Fibroblast of skin of right quadriceps (primary cell): ENCODE measurements at places on chromosomes 6 and 20.

GRCh38 chr6:16105854-16106253 is 23.0 kb upstream of the MYLIP start:
- DNase-seq = peak; percentile 73

- DNase-seq = no peak
Measured at GRCh38 chr6:118965371-118965770, 30.4 kb upstream of the MCM9 start.

GRCh38 chr6:43469947-43470346 is 7.4 kb upstream of the TJAP1 start:
- no peak for DNase-seq

GRCh38 chr20:32205110-32205842 is 2.3 kb downstream of the PLAGL2 start:
- peak; percentile 51 for DNase-seq

- no peak for DNase-seq
Measured at GRCh38 chr6:113989675-113990074, 18.7 kb upstream of the HDAC2 start.

- no peak for DNase-seq
Measured at GRCh38 chr20:56542489-56543030, 9.5 kb downstream of the FAM209B start.

DNA sequence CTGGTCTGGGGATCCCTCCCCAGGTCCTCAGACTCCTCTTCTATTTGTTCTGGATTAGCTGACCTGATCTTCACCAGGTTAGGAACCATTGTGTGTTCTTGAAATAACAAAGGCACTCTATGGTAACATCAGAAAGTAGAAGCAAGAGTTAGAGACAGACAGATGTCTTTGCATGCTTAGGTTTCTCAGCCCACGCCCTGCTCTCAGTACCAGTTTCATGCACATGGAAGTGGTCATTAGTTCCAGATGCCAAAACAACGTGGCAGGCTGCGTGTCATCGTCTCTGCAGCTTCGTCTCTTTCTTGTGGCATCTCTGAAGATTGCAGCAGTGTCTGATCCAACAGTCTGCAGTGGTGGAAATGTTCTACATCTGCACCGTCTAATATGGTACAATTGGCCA is 89.4 kb downstream of the PACRG start:
- peak; percentile 14 for DNase-seq

- DNase-seq = no peak
Measured at GRCh38 chr6:154650351-154650750, 82.9 kb upstream of the SCAF8 start.

DNA sequence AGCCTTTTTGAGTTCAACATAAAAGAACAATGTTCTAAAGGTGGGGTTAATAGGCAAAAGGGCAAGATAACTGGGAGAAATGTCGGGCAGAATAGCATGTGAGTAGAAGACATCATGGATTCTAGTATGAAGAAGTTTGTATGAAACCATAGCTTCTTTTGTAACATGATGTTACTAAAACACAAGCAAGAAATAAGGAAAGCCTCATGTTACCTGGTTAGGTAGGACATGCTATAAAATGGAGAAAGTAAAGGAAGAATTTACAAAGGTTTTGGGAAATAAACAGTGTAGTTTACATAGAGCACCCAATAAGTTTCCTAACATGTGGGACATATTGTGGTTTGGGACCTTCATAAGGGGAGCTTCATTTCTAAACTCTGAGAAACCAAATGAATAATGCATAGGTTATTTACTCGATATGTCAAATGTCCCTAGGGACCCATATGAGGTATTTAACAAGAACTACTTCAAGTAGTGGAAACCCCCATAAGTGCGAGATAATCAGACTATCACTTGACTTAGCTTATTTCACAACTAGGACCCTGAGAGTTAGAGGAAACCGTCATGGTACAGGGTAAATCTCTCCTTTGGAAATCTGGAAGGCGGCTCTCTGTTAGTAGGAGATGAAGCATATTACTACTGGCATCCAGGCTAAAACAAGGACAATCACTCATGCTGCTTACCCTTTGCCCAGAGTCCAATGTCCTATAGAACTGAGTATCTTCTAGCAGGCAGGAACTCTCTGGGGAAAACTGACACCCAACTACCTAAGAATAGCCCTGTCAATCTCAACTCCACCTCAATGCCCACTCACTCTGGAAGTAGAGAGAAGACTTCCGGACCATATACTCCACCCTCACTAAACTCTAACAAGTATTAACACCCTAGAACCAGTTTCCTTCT is 57.5 kb downstream of the ILRUN start:
- peak; percentile 47 for DNase-seq

DNA sequence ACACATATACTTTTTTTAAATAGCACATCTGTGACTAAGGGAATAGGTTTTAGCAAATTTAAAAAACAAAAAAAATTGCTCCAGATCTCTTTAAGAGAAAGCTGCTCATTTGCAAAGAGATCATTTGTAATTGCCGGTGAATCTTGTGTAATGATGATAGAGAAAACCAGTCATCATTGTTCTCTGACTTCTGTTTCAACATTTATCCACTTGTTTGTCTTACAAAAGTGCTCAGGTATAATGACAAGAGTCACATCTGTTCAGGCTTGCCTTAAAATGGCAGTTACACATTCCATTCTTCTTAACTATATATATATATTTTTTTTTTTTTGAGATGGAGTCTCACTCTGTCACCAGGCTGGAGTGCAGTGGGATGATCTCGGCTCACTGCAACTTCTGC is 165.2 kb downstream of the AIG1 start:
- DNase-seq = no peak

- DNase-seq = no peak
Measured at GRCh38 chr6:151901009-151901411, 93.5 kb downstream of the ESR1 start.

GRCh38 chr20:31515775-31516107 is 1.5 kb downstream of the HM13 start:
- DNase-seq = no peak

- DNase-seq = no peak
Measured at GRCh38 chr6:43810965-43811732, 41.1 kb downstream of the VEGFA start.

DNA sequence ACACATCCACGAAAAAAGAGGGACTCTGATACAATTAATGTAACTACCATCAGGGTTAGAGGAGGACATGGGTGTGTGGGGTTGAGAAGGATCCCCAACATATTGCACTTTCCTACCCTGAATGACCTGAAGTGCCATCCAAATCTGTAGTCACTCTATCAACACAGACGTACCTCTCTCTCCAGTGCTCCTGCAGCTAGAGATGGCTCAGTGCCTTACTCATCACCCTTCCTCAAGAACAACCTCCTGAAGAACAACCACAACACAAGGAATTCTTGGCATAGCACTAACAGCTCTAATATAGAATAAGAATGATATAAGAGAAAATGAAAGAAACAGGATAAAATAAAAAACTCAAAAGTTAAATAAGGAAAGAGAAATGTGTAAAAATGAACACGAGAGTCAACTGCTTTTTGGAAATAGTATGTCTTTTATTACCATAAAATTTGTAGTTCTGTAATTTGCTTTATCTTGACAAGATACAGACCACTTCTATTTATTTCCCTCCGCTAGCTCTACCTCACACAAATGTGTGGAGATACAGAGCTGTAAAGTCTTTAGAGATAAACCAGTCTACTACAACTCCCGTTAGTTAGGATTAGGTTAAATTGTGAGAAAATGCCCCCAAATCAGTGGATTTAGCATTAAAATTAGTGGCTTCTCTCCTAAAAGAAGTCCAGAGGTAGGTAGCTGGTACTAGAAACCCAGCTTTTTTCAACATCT is 63.9 kb downstream of the REV3L start:
- peak; percentile 69 for DNase-seq

DNA sequence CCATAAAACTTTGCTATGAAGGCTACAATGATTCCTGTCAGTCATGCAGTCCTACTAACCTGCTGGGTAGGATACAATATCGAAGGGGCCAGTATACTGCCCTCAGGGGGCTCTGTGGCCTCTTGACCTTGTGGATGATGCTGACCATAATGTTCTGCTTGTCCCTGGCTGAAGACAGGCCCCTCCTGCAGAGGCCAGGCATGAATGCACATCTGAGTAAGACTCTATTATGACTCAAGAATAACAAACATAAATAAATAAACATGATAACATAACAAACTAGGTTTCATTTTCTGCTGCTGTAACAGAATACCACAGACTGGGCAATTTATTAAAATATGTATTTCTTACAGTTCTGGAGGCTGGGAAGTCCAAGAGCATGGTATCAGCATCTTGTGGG is 44.0 kb upstream of the POU5F1 start:
- no peak for DNase-seq

- no peak for DNase-seq
Measured at GRCh38 chr6:24949020-24949569, 13.3 kb upstream of the RIPOR2 start.

DNA sequence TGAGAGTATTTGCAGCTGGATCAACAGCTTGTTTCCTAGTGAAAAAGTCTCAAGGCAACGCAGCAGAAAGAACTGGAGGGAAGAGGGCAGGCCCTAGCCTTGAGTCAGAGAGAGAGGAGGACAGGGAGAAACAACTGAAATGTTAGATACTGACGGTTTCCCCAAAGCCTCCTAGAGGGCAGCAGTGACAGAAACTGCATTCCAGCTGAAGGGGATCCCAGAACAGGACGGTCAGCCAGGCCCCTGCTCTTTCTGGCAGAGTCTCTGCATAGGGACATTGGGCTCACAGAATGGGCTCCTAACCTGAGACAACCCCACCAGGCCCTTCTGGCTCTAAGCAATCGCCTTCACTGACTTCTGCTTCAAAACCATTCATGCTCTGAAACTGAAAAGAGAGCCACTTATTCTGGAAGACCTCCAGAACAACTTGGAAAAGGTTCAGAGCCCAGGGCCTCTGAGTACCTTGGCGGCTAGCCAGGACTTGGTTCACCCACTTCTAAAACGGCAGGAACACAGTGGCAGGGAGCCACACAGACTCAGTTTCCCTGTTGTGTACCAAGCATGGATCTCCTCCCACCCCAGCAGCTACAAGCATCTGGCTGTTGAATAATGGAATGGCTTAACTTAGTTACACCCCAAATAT is 72.9 kb downstream of the PSMB1 start:
- DNase-seq = no peak

- DNase-seq = peak; percentile 24
Measured at GRCh38 chr6:26053992-26054780, 33.0 kb upstream of the HFE start.
